Natural killer cell (primary cell): ENCODE measurements at places on chromosomes 2 and 18.

DNA sequence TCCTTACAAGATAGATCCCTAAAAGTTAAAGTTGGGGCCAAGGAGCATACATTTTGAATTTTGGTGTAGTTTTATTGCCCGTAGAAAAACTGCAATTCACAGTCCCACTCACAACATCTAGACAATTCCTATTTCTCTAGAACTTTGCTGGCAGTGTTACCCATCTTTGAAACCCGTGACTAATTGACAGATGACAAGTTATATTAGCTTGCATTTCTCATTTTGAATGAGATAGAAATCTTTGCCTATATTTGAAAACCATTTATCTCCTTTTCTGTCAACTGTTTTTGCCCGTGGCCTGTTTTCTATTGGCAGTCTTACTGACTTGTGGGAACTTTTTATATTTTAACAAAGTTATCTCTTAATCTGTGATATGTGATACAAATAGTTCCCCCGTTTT lies 50.0 kb downstream of the OXER1 start:
- DNase-seq, result no peak

DNA sequence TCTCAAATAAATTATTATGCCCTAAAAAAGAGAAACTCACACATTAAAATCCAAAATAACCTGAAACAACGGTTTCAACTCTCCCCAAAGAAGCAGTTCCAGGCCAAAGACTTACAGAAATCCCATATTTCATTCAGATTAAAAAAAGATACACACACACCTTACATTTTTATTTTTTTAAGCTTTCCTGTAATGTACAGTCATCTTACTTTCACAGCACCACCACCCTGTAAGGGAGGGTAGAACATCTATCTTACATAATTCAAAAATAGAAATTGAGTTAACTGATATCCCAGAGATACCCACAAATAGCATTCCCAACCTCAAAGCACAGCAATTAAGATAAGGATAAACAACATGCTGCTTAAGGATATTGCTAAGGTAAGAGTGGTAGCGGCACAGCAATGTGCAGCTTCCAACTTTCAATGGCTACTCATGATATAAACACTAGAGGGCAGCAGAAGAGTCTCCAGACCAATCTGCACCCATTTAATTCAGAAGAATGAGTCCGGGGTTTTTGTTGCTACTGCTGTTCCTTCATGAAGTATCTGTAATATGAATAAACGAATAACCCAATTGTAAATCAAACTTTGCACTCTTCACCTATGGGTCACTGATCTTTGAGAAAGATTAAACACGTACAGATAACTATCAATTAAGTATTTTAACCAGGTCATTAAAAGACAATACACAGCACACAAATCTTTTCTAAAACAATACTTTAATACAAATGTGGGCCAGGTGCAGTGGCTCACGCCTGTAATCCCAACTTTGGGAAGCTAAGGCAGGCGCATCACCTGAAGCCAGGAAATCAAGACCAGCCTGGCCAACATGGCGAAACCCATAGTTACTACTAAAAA lies 11.3 kb downstream of the GFPT1 start:
- no peak for DNase-seq

DNA sequence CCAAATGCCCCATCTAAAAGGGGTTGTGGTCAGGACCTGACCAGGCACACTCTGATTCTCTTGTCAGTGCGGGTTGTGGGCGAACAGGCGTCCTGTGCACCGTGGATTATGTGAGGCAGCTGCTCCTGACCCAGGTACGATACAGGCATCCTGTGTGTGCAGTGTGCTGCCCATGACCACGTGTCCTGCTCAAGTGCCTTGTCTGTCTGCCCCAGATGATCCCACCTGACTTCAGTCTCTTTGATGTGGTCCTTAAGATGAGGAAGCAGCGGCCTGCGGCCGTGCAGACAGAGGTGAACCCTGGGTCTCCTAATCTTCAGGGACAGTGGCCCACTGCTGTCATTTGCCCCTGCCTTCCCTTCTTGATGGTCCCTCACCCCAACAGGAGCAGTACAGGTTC lies 14.6 kb downstream of the PTPN18 start:
- DNase-seq, result peak; percentile 72

GRCh38 chr2:127675331-127676261 lies at the start of gene LIMS2:
LIMS2 (minus strand) TSS chr2:127675530; CDS start chr2:127675024, 506 bp downstream.
- DNase-seq, result peak; percentile 15

DNA sequence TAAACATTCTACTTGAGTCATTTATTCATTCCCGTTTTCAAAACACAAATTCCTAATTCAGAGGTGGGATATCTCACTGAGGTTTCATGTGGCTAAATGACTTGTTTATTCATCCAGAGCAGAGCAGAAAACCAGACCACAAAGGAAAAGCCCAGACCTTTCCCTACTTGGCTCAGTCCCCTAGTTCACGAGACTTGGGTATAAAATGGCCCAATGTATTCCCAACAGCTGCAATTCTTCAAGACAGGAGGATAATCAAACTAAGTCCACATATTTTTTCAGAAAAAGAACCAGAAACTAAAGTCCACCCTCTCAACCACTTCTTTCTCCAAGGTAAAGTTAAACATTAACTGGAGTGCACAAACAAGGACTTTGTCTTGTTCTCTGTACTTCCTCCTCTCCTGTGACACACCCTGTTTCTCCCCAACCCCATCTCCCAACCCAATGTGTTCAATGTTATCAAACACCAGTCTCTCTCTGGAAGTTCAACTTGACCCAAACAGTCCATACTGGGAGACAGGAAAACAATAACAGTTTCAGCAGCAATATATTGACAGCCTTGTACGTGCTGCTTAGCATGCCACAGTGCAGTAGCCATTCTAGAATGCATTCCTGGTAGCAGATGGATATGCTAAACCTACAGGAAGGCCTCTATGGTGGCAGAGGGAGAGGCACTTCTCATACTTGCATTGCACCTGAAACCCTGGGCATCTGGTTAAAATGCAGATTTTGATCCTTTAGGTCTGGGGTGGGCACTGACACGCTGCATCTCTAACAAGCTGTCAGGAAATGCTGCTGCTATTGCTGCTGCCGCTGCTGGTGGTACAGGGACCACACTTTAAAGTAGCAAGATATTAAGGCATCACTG lies 110.7 kb downstream of the INO80D start:
- no peak for DNase-seq
